ENCODE measurements at places on chromosomes 16 and 17.

DNA sequence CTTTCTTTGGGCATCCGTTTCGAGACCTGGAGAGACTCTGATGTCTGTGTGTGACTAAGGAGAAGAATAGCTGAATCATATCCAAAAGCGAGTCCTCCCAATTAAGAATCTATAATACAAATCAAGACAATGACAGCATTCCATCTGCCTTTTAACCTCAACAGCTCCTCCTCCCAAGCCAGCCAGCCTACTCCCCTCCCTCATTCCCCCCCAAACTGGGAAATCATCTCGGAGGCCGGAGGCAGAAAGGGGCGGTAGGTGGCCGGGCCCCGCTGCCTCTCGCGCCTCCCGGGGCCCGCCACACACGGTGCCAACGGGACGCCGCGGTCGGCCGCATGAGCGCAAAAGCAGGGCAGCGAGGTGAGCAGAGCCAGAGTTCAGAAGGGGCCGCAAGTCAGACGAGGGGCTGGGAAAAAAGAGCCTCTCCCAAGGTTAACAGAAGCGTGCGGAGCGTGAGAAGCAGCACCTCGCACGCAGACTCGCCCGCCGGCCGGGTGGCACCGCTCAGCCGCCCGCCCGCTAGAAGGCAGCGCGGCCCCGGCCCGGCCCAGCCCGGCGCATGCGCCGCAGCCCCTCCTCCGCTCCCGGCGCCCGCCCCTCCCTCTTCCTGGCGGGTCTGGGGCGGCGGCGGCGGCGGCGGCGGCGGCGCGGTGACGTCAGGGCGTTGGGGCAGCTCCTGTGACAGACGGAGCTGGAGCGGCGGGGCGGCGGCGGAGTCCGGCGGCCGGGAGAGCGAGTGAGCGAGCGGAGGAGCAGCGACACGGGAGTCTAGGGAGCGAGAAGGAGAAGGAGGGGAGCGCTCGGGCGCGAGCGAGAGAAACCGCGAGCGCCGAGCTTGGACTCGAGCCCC is at the start of gene PAFAH1B1:
Gene PAFAH1B1 (plus strand): TSS at position 684 of the 850 bp plus-strand sequence. CDS start 44,635 bp downstream, outside the sequence.
- no peak for DNase-seq

GRCh38 chr17:74851612-74852236 is 8.0 kb downstream of the GRIN2C start:
- DNase-seq = no peak

GRCh38 chr16:81265658-81266451 is 27.4 kb downstream of the BCO1 start:
- DNase-seq = no peak

GRCh38 chr17:12242345-12242954 is 221.8 kb downstream of the MAP2K4 start:
- no peak for DNase-seq

DNA sequence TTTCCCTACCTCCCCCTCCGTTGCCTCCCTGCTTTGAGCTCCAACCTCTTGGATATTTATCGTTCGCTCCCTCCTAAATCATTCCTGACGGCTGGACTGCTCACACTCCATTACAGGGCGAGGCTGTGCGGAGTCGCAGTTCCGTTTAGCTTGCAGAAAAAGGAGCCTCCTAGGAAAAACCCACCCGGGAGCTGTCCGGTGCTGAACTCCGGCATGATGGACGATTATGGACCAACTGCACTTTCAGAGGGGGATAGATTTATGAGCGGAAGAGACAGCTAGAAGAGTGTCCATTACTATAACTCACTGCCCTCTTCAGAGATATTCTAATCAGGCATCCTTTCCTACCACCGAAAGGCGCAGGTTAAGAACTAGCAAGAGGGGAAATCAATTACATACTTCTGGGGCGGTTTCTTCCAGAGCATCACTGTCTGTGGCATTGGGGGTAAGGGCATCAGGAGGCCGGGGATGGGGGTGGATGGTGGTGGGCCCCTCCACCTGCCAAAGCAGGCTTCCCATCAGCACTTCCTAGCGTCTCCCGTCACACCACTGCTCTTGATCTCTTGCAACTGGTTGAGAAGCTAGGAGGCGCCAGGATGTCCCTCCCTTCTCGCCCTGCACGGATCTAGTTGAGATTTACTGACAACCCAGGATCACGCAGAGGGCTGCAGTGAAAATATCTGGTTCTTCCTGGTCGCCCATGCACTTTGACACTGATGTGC is 251.2 kb downstream of the ENGASE start:
- DNase-seq = no peak

- no peak for DNase-seq
Observed at GRCh38 chr17:12549499-12550041, 116.1 kb upstream of the MYOCD start.

DNA sequence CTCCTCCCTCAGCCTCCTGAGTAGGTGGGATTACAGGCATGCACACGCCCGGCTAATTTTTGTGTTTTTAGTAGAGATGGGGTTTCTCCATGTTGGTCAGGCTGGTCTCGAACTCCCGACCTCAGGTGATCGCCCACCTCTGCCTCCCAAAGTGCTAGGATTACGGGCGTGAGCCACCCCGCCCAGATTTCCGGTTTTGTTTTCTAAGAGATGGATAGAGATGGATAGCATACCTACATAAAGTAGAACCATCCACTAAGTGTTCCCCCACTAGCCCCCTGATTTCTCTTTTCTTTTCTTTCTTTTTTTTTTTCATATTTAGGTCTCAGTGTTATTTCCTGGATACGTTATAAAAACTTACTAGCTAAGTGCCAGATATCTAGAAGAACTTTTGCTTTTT is 2.0 kb downstream of the WSB1 start:
- no peak for DNase-seq

- DNase-seq = no peak
Observed at GRCh38 chr17:37859451-37859850, 64.8 kb upstream of the TBC1D3K start.

GRCh38 chr16:82232806-82233205 is 62.8 kb upstream of the MPHOSPH6 start:
- DNase-seq = no peak

GRCh38 chr16:81585785-81586184 is 141.2 kb downstream of the CMIP start:
- DNase-seq = no peak

GRCh38 chr16:48592839-48593429 is 17.0 kb downstream of the N4BP1 start:
- DNase-seq = no peak

GRCh38 chr16:9447195-9447551 is 355.7 kb downstream of the HAPSTR1 start:
- no peak for DNase-seq

GRCh38 chr17:45976755-45977505 is 22.1 kb upstream of the STH start:
- no peak for DNase-seq

GRCh38 chr16:88402551-88403240 is 19.9 kb downstream of the ZNF469 start:
- no peak for DNase-seq

DNA sequence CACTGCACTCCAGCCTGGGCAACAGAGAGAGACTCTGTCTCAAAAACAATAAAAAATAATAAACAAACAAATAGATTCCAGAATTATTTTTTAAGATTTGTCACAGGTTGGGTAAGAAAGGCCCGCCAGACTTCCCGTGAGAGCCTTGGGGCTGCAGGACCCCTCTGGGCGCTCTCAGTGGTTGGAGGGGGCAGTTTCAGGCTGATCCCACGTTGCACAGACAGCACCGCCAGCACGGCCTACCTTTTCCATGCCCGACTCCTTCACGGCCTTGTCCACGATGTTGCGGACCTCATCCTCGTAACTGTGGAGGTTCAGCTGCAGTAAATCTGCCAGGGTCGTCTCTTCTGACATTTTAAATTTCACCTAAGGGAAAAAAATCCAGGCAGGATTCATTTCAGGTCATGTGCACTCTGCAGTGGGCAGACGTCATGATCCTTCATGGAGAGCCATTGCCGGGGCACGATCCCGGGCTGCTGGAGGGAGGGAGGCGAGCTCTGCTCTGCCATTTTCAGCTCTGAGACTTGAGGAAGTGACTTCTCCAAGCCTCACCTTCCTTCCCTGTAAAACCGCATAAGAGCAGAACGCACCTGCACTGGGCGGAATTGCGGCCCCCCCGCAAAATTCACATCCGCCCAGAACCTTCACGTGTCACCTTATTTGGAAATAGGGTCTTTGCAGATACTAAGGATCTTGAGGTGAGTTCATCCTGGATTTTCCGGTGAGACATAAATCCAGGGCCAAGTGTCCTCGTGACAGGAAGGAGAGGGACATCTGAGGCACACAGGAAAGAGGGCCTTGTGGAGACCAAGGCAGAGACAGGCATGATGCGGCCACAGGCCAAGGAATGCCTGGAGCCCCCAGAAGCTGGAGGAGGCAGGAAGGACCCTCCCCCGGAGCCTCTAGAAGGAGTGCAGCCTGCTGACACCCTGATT is 66.8 kb downstream of the DNAH17 start:
- no peak for DNase-seq

DNA sequence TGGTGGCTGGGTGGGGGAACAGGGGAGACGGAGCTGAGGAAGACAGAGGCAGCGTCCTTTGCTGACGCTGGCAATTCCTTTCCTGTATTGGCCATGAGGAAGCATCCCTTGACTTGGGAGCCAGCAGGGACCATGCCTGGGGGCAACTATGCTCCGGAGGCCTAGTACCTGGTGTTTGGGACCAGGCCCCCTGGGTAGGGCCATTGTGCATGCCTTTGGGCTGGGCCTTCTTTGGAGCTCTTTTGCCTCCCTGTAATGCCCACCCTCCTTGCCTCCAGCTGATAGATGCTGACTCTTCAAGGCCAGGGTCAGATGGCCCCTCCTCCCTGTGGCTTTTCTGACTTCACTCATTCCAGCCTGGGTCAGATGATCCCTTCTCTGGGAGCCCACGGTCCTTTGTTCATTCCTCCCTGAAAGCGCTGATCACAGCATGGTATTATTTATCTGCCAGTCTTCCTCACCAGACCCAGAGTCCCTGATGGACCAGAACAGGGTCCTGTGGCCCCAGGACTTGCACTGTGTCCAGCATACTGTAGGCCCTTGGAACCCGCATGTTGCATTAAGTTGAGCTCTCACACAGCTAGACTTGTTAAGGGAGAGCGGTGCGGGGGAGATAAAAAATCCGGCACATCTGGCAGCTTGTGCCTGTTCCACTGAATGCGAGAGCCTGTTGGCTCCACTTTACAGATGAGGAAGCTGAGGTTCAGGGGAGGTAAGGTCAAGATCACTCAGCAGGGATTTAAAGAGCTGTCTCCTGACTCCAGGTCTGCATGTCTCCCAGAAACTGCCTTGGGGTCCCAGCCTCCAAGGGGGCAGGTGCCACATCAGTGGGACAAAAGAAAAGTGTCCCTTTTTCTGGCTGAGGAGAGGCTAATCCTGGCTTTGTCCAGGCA is 2.9 kb downstream of the STARD3 start:
- DNase-seq = no peak

DNA sequence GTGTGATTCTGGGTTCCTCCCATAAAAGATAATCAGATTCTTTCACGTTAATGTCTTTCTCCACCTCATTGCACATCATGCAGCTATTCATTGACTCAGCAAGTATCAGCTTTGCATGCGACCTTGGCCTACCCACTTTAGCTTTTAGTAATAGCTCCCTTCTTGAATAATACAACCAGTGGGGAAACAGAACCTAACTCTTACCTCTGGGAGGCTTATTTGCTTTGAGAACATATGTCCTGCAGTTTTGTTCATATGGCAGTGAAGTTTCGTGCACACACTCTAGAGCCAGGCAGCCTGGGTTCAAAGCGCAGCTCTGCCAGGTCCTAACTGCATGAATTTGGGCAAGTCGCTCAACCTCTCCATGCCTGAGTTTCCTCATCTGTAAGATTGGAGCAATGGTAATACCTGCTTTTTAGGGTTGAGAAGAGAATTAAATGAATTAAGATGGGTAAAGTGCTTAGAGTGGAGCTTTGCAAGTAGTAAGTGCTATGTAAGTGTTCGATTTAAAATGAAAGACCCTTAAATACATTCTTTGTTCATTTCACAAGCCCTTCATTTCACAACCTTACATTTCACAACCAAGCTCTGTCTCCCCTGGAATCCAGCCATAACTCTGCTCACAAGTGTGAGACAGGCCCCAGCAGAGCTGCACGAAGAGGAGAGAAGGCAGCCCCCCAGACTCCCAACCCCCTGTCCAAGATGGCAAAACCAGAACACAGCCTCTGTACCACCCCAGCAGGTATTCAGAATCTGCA is 29.3 kb downstream of the MAPT start:
- DNase-seq = no peak

GRCh38 chr17:31877911-31878702 is 19.1 kb upstream of the COPRS start:
- no peak for DNase-seq

- DNase-seq = no peak
Observed at GRCh38 chr17:6558276-6558675, 1.9 kb upstream of the PITPNM3 start.

DNA sequence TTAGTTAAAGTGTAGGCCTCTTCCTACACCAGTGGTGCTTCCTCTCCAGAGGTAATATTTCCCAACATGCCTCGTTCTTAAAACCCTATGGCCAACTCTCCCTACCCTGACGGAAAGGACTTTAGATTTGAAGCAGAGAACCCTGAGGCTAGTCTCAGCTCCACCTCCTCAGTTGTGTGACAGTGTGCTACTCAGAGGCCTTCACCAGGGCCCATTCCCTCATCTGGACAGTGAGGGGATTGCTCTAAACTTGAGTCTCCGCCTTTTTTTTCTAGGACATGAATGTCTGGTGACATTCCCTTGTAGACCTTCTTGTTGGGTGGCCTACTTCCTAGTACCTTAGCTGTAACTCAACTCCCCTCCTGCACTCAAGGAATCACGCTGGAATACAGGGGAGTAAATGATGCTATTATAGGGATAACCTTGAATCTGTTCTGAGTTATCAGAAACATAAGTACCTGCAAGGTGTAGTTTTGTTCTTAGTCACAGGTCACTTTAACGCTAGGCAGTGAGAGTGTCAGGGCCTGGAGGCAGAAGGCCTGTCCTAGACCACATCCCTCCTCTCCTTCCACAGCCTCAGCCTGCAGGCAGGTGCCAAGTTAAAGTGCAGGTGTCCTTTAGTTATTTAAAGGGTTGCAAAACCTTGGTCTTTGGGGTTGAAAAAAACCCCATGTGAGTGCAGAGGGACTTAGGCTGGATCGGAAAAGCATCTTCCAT is 26.9 kb downstream of the LDHD start:
- DNase-seq = no peak

- DNase-seq = no peak
Observed at GRCh38 chr16:66618588-66619375, 14.3 kb downstream of the CMTM3 start.

DNA sequence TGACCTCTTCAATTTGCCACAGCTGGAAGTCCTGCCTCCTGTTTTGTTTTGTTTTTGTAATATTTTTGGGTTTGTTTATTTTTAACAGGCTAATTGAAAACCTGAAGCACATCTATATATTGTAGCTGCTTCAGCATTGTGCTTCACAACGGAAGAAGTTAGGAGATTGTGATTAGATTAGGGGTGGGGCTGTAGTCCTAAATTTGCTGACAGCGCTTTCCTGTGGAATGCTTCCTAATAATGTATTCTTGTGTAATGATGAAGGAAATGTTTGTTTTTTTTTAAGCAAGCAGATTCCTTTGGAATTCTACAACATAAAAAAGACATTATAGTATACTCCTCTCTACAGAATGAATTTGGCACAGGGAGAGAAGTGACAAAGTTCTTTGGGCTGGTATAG is 70.1 kb downstream of the NLK start:
- DNase-seq = no peak

- no peak for DNase-seq
Observed at GRCh38 chr16:1920727-1921171, 2.5 kb upstream of the HS3ST6 start.

Measured in vagina (tissue), 2 donors.